ENCODE measurements at places on chromosomes 6 and 20.
A peak's percentile ranks its signal among the peaks of the same experiment; 100 is the strongest.

- DNase-seq = no peak
These were observed 79.0 kb downstream of the SAMD3 start for GRCh38 chr6:130143709-130144108.

DNA sequence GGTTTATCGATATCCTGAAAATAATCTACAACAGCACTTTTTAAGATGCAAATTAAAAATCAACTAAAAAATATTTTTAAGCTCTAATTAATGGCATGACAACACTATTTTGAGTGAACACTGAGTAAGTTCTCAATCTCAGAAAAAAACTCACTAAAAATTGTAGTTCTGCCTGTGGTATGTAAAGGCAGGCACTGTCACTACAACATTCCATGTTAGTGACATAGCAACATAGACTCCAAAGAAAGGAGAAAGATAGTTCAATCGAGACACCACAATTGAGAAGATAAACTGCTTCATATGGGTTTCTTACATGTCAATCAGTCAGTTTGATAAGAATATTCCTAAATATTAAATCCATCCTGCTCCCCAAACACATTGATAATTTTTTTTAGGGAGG is 38.0 kb downstream of the COL12A1 start:
- DNase-seq = no peak

DNA sequence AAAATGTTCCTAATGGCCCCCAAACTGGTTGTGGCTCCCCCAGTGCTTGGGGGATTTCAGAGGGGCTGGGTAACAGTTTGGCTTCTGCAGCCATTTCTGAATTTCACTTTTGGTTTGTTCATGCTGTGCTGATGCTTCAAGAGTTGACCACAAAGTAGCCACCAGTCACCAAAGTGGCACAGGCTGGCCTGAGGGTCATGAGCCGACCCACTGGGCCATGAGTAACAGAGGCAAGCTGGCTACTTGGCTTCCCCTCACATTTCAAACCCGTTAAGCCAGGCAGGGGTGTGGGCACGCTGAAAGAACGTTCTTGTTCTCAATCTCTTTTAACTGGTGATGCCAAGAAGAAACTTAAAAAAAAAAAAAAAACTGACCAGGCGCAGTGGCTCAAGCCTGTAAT is 15.1 kb upstream of the NXT1 start:
- DNase-seq = no peak

GRCh38 chr20:34675993-34676641 is 775 bp downstream of the PIGU start:
- no peak for DNase-seq

DNA sequence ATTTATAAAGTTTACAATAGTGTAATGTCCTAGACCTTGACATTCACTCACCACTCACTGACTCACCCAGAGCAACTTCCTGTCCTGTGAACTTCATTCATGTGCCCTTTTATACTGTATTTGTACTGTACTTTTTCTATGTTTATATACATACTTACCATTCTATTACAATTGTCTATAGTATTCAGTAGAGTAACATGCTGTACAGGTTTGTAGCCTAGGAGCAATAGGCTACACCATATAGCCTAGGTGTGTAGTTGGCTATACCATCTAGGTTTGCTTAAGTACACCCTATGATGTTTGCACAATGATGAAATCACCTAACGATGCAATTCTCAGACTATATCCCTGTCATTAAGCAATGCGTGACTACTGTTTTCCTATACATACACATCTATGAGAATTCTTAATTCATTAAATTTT is 17.5 kb downstream of the EDEM2 start:
- peak; percentile 53 for DNase-seq

DNA sequence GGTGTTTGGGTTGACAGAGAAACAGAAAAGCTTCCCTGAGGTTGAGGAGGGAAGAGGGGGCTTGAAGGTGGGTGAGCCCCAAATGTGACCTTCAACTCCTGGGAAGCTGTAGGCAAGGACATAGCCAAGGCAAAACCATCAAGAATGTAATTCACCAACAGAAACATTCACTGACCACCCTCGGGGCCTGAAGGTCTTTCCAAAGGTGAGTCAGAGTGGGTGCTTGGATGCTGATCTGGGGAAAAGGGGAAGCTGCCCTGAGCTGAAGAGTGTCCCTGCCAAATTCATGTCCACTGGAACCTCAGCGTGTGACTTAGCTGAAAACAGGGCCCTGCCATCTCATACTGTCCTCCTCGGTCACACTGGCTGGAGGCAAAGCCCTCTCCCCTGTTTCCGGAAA is 234.2 kb upstream of the SULF2 start:
- DNase-seq = no peak

DNA sequence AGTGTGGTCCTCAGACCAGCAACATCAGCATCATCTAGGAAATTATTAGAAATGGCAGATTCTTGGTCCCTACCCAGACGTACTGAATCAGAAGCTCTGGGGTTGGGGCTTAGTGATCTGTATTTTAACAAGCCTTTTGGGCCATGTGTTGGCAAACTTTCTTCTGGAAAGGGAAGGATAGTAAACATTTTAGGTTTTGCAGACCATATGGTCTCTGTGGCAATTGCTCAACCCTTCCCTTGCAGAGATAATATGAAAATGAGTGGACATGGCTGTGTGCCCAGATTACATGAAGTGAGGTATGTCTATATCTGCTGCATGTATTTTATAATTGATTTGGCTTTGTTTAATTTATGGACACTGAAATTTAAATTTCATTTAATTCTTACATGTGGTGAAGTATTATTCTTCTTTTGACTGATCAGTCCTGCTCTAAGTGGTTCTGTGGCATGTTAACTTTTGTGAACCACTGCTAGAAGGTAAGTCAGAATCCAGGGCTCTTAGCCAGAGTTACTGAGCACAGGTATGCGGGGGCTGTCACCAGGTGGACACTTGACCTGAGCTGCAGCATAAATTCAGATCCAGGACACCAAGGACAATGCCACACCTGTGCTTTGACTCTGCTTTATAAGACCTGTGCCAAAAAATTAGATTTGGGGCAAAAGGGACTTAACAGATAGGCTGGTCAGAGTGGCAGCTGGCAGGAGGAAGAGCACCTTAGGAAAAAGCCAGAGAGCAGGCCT is 43.2 kb downstream of the LY86 start:
- DNase-seq = no peak

DNA sequence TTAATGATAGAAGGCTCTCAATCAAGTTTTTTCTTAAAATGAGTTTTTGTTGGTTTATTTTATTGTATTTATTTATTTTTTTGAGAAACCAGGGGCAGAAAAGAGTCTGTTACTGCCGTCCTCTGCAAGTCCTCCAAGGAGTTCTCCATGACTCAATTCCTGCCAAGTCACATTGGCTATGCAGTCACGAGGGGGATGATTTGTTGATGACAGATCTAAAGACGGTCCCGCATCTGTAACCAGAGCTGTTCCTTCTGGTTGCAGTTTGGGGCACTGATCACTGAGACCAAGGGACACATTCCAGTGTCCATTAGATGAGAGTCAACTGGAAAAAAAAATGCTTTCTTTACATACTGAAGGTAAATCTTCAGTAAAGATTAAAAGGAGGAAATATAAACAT is 13.9 kb upstream of the TSHZ2 start:
- no peak for DNase-seq

- DNase-seq = no peak
These were observed 5.1 kb downstream of the HLA-F start for GRCh38 chr6:29728173-29728874.

- no peak for DNase-seq
These were observed 80.2 kb upstream of the PHACTR1 start for GRCh38 chr6:12636336-12636735.

GRCh38 chr6:126051791-126052190 is 65.5 kb downstream of the TRMT11 start:
- no peak for DNase-seq

DNA sequence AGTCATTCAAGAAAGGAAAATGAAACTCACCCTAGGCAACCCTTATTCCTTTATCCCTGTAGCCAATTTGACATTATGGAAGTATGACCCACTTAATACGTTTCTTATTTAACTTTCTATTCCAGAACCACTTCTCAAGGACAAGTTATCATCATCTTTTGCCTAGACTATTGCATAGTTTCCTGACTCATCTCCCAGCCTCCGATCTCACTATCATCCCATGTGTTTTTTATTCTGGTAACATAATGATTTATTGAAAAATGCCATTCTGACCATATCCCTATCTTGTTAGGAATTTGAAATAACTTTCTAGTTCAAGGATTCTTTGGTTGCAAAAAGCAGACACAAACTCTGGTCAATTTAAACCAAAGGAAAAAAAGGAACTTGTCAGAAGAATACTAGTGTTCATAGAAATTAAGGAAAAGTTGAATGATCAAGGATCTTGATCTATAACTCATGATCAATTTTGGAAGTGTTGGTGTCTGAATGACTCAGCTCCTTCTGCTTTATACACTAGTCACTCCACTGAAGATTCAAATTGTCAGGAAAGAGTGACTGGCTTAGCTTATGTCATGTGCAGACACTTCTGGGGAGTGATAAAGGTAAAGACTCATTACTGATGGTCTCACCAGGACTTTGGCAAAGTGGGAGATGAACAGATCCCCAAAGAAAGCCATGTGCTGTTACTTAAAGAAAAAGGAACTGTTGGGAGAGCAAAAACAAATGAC is 8.5 kb upstream of the TINAG start:
- DNase-seq = no peak

- no peak for DNase-seq
These were observed 27.6 kb upstream of the ADA start for GRCh38 chr20:44678990-44679611.

DNA sequence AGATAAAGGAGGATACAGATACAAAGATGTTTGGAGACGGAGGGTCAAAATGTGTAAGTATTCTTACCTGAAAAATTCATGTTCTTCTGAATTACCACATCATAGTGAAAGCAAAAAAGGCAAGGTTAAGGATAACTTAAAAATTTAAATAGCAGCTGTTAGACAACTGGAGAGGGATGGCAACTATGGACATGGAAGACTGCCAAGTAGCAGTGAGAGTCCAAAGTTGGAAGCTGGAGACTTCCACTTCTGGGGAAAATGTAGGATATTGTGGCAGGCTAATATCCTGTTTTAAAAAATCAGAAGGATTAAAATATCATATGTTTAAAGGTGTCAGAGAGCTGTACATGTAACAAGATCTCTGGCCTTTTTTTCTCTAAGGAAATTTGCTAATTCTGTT is 29.8 kb downstream of the SYCP2 start:
- DNase-seq = no peak

DNA sequence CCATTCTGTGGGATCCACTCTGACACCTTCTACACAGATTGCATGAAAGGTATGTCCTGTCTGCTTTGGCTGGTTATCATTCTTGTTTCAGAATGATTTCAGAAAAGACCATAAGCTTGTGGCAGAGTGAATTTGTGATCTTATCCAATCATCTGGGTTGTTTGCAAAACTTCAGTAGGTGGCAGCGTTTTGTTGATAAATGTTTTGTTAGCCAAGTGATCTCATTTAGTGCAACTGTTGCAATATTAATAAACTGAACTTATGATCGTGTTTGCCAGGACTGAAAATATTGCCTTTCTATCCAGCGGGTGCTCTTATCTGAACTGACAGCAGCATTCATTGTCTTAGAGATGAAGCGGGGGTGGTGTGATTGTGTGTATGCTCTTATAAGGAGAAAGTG is 613.2 kb upstream of the NOX3 start:
- no peak for DNase-seq

- DNase-seq = no peak
These were observed 157.2 kb upstream of the CARMIL1 start for GRCh38 chr6:25122001-25122400.

DNA sequence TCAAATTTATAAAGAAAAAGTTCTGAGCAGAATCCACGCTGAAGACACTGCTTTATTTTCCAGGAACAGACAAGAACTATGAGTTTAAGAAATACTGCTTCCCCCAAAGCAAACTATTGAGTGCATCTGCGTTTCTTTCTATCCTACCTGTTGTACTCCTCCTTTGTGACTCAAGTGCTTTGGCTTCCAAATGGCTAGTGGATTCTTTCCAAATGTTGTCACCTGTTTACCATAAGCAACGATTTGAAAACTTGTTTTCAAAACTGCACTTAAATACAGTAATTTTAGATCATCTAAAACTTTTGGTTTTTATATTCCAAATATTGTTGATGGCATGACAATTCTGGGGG is 9.5 kb downstream of the PXDC1 start:
- DNase-seq = no peak

DNA sequence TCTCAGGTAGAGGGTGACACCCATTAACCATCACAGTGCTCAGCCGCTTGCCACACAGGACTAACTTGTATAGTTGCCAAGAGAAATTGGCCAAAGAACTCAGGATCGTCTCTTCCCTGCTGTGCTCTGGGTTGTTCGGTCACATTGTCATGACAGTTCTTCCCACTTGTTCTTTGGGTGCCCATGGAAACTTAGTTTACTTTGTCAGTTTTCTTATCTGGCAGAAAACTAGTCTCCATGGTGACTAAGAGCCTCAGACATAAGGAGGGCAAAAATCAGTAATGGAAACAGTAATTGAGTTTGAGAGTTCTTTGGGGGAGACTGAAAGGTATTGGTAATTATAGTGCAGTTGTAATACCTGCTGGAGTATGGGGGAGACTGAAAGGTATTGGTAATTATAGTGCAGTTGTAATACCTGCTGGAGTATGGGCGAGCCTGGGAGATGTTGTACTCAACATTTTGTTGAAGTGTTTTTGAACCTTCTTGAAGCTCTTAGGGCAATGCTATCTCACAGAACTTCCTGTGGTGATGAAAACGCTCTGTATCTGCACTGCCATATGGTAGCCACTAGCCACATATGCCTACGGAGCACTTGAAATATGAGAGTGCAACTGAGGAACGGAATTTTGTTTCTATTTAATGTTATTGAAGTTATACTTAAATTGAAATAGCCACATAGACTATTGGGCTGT is 95.2 kb upstream of the HDGFL1 start:
- no peak for DNase-seq

GRCh38 chr6:66429210-66429609 is 722.2 kb upstream of the EYS start:
- DNase-seq = no peak

DNA sequence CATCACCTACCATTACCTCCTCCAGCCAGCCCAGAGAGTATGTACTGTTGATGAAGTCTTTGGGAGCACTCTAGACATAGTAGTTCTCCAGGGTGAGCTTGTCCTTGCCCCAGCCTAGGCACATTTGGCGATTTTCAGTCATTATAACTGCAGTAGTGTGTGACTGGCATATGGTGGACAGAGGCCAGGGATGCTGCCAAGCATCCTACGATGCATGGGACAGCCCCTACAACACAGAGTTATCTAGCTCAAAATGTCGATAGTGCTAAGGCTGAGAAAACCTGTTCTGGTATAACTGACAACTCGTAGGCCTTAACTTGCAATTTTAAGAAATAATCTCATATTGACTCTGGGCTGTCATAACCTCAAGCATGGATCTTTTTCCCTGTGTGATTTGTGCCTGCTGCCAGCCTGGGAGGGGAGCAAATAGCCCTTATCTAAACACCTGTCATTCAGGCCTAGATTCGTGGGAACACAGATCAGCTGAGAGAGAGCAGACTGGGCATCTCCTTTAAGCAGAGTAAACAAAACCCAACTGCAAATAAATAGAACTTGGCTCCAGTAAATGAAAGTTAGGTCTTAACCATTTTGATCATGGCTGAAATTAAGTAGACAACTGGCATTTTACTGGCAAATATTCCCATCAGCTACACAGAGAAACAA is 102.6 kb downstream of the SPTLC3 start:
- DNase-seq = no peak

All from NCI-H460 (cell line).